ENCODE measurements at places on chromosomes 4 and X.

DNA sequence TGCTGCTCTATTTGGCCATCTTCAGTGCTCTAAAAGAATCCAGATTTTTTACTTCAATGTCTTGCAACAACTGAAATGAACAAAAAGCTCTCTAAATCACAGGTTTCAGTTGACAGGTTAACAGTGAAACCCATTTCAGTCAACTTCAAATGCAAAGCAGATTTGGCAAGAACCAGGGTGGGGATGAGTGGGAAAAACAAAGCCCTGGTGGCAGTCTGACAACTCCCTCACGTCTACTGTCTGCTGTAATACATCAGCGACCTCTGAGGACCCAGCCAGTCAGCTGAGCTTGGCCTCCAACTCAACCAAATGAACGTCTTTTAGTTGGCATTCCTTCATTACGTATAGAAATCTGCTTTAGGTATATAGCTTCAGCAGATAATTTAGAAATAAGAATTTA is 95.8 kb downstream of the COL25A1 start:
- DNase-seq = peak; percentile 30

GRCh38 chr4:13515268-13515667 is 29.0 kb downstream of the NKX3-2 start:
- no peak for DNase-seq

DNA sequence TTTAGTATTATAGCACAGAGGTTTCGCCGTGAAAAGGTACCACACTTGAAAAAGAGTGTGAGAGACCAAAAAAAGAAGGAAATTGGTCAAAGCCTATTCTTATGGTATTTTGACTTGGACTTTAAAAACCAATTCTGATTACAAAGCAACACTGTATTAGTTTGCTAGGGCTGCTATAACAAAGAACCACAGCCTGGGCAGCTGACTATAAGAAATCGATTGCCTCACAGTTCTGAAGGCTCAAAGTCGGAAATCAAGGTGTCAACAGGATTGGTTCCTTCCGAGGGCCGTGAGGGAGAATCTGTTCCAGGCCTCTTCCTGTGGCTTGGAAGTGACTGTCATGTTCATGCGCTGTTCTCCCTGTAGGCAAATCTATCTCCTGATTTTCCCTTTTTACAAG is 17.9 kb downstream of the DAPP1 start:
- DNase-seq = no peak

GRCh38 chrX:108224727-108225621 is 133.4 kb downstream of the ATG4A start:
- DNase-seq = peak; percentile 36

- no peak for DNase-seq
Measured at GRCh38 chr4:15636818-15637217, 18.3 kb downstream of the FBXL5 start.

DNA sequence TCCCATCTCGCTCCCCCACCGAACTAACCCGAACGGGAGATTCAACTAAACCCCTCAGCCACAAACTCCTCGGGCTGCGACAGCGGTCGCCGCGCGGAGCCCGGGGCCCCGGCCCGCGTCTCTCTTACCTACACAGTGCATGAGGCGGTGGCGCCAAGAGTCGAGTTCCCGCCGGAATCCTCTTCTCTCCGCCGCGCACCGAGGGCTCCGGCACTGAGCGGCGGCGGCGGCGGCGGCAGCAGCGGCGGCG is 160 bp downstream of the LCORL start:
- DNase-seq = no peak

GRCh38 chrX:119186194-119186593 is 49.9 kb upstream of the PGRMC1 start:
- DNase-seq = no peak

- no peak for DNase-seq
Measured at GRCh38 chr4:62130230-62130629, 930.1 kb downstream of the ADGRL3 start.

GRCh38 chr4:25367004-25367621 is 9.9 kb upstream of the ANAPC4 start:
- no peak for DNase-seq

GRCh38 chr4:103008875-103009729 is 10.4 kb downstream of the SLC9B1 start:
- DNase-seq = peak; percentile 7

GRCh38 chr4:135485371-135485770 is 1283.8 kb upstream of the PABPC4L start:
- no peak for DNase-seq

DNA sequence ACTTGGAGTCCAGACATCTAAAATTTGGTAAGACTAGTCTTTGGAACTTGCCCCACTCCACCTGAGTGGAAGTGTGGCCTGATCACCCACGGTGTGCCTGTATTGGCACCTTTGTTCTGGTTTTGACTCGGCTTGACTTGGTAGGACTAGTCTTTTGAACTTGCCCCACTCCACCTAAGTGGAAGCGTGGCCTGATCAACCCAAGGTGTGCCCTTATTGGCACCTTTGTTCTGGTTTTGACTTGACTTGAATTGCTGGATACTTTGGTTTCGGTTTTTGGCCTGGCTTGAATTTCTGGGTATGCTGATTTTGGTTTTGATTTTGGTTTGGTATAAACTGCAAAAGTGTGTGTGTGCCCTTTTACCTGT is 44.7 kb upstream of the UGT2B7 start:
- DNase-seq = no peak

Data from NCI-H526 treated with DMSO at 0.1 percent for 48 hours (cell line).